ENCODE measurements at places on chromosomes 4 and X.
A peak's percentile ranks its signal among the peaks of the same experiment; 100 is the strongest.

GRCh38 chrX:109959356-109959871 lies 43.5 kb upstream of the TMEM164 start:
- DNase-seq: no peak

DNA sequence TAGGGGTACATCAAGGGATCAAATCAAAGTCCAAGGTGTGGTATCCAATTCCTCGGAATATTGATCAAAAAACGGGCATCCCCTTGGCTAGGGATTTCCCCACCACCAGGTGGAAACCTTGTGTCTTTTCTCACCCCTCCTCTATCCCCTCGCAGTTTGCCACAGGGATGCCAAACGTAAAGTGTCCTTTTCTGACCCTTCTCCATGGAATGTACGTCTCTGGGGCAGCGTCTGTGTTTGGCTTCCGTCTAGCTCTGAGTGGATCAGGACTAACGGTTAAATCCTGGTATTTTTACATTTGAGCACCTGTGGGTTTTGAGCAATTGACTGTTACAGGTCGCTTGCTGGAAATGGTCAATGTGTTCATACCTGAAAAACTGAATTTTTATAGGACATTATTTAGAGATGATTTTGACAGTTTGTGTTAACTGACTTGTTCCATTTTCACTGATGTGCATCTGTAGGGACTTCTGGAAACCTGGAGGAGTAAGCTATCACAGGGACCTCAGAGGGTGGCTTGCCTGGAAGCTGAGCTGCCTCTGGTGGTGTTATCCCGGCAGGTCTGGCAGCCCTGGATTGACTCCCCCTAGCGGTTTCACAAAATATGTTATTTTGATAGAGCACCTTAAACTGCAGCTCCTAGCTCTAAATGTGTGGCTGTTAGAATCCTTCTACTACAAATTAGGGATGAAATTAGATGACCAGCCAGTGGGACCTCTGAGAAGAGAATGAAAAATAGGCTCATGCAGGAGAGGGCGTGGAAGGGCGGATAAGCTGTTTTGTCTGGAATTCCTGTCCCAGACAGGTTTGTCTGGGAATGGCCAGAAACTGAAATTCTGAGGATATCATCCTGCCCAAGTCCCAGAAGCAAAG lies 8.8 kb upstream of the MGST2 start:
- no peak for DNase-seq

DNA sequence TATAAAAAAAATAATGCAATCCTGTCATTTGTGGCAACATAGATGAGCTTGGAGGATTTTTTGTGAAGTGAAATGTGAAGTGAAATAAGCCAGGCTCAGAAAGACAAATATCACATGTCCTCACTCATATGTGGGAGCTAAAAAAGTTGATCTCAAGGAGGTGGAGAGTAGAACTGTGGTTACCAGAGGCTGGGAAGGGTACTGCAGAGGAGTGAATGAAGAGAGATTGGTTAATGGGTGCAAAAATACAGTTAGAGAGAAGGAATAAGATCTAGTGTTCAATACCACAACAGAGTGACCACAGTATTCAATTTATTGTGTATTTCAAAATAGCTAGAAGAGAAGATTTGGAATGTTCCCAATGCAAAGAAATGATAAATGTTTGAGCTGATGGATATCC lies 13.4 kb upstream of the ZCCHC18 start:
- no peak for DNase-seq

DNA sequence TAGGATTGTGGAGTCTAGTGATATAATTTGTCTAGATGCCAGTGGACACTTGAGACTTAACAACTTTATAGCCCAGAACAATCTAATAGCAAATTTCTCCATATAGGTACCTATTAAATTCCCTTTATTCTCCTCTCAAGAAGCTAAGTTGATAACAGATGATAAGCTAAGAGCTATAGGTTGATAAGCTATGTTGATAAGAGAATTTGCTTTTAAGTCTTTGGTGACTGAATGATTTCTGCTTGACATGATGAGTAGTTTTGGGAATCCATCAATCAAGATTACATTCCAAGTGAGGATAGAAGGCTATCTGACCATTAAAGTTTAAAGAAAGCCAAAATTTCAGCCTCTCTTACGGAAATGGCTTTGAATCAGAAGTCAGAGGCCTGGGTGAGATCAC lies 131.6 kb downstream of the EMCN start:
- no peak for DNase-seq

DNA sequence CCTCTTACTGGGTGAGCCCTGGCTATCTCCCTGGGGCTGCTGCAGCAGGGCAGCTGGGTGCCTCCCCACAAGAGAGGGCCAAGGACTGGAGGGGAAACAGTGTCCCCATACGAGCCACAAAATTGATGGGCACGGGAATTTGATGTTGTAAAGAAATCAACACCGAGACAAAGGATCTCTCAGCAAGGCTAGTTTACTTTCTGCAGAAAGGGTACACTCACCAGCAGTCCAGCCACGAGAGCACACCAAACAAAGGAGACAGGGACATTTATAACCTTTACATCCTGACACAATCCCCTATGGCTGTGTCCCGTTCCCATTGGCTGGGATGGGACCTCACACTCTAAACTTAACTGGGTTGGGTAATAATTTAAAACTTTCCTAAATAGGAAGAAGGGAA lies 25.9 kb downstream of the METAP1 start:
- no peak for DNase-seq

- no peak for DNase-seq
Observed at GRCh38 chr4:20984576-20984836, 284.2 kb downstream of the PACRGL start.

- no peak for DNase-seq
Observed at GRCh38 chr4:74793757-74794381, 454 bp downstream of the BTC start.

DNA sequence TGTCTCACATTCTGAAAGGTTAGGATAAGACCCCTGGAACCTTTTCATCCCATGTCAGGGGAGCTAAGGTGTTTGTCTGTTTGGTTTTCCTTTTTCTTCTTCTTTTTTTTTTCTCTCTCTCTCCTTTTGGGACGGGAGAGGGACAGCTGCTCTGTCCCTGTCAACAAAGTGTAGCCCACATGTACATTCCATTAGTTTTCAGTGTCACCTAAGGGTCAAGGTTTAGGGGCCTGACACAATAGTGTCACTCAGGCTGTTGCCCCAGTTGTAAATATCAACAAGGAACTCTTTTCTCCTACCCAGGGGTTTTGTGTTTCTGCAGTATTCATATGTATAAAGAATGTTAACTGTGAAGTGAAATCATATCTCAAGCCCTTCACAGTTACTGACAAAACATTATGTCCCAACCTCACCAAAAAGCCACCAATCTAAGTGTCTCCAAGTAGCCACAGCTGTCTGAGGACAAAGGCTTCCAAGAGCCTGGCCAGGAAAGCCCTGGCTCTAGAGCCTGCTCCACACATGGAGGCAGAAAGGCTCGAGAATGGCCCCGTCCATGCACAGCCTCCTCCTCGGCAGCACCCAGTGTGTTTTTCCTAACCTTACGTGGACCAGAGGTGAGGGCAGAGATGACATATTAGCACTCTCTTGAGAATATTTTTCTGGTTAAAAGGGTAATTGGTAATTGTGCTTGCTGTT lies 9.4 kb downstream of the IRF2 start:
- DNase-seq: no peak

DNA sequence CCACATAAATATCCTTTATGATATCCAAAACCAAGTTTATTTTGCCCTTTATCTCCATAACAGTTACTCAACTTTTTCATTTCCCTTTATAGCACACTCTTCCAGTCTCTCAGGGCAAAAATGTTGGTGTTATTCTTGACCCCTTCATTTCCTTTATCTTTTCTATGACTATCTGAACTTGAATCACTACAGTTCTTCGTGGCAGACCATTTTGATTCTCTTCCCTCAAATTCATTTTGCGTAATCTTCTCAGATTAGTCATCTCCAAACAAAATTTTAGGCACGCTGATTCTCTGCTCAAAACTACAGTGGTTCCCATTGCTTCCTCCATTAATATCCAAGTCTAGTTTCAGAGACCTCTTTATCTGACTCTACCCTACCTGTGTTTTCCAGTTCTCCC lies 26.1 kb downstream of the RUFY3 start:
- DNase-seq: no peak

- DNase-seq: no peak
Observed at GRCh38 chrX:150983521-150984168, 510 bp downstream of the HMGB3 start.

DNA sequence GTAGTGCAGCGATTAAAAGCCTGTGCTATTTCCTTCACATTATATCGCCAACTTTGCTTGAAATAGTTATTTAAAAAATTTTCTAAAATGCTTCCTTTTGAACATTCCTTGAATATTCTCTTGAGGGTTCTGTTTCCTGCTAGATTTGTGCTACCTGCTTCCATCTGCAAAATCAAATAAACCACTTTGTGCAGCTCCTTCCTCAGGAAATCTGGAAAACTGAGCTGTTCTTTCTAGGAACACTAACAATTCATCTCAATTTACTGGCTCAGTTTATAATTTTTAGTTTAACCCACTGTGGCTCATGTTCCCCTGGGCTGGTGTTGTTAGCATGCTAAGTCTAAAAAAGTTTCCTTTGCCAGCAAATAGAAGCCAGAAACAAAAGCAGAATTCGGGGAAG lies 88.1 kb upstream of the LCORL start:
- no peak for DNase-seq

GRCh38 chr4:52711272-52711671 lies 40.0 kb downstream of the ERVMER34-1 start:
- no peak for DNase-seq

GRCh38 chrX:153829549-153829798 lies 870 bp downstream of the PDZD4 start:
- no peak for DNase-seq

DNA sequence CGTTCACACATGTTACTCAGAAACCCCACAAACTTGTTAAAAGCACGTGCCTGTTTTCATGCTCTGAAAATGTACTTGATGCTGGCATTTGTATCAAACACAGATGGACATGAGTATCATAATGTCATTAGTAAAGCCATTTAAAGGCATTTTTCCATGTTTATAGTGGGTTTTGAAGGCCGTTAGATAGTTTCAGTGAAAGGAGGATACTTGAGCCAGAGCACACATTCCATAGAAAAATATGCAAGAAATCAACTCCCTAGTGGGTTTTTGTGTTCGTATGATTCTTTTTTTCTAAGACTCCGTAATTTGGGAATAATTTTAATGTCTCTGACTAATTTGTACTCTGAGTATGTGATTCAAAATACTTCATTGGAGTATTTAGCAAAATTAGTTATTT lies 216.2 kb upstream of the BMP3 start:
- DNase-seq: no peak

GRCh38 chr4:126470862-126471261 lies 1156.1 kb downstream of the FAT4 start:
- no peak for DNase-seq

DNA sequence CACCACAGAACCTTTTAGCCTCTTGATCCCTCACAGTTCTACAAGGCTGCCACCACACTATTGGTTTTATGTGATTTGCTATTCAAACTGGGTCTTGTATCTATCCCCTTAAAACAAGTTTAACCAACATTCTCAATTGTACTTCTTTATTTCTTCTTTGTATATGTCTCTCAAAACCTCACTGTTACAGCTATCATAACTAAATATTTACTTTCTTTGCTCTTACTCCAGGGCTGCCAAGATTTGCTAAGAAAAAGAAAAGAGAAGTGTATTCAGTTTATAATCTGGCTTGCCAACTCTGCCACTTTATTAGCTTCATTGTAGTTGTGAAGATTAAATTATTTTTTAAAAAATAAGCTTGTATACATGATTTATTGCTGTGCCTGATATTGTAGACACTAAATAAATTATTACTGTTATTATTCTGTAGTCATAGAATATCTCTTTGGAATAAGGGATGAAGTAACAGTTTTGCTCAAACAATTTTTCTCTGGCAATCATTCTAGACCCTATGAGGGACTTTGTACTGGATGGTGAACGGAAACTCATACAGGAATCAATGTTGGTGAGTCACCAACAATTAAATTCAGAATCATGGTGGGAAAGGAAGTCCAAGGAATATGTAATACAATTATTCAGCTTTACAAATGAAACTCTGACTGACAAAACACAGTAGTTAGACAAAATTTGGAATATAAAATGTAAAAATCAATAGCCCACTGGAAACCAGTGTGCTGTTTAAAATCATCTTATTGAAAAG lies 127.1 kb upstream of the DCAF8L1 start:
- no peak for DNase-seq

- no peak for DNase-seq
Observed at GRCh38 chrX:55169782-55170181, 50.4 kb upstream of the PAGE5 start.

GRCh38 chr4:169270810-169271691 lies at the start of gene SH3RF1:
SH3RF1 (minus strand) TSS chr4:169270956; CDS start chr4:169269212, 1,744 bp downstream.
- peak; percentile 9 for DNase-seq

- peak; percentile 57 for DNase-seq
Observed at GRCh38 chr4:1009542-1010394, 1.7 kb upstream of the FGFRL1 start.

DNA sequence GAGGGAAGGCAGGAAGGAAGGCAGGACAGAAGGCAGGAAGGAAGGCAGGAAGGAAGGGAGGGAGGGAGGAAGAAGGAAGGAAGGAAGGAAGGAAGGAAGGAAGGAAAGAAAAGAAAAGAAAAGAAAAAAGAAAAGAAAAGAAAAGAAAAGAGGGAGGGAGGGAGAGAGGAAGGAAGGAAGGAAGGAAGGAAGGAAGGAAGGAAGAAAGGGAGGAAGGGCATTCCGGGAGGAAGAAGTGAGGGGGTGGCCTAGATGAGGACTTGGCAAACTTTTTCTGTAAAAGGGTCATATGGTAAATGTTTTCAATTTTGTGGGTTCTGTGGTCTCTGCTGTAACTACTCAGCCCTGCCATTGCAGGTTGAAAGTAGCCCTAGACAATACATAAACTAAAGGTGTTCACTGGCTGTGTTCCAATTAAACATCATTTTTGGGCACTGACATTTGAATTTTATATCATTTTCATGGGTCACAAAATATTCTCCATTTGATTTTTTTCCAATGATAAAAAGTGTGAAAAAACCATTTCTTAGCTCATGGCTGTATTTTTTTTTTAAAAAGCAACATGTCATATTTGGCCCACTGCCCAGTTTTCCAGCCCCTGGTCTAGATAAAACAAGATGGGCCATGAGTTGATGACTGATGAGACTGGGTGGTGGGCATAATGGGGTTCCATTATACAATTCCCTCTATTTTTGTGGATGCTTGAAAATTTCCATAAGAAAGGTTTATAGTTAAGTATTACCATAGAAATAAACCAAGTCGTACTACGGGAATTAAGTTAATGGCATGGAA lies 3.1 kb downstream of the ZNF630 start:
- DNase-seq: no peak

GRCh38 chr4:139419388-139419914 lies 34.5 kb upstream of the RAB33B start:
- no peak for DNase-seq

DNA sequence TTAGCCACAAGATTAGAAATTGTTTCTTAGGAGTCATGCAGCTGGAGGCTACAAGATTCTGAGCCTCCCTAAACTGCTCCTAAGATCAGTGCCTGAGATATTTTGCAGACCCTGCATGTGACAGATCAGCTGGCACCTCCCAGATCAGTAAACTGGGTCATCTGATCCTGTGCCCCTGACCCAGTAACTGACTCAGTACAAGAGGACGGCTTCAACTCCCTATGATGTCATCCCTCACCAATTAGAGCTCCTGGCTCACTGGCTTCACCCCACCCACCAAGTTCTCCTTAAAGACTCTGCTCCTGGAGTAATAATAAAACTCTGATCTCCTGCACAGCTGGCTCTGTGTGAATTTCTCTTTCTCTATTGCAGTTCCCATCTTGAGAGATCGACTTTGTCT lies 45.4 kb upstream of the PNPLA4 start:
- no peak for DNase-seq

GRCh38 chr4:183181081-183181480 lies 82.0 kb downstream of the WWC2 start:
- no peak for DNase-seq
